Osteoblast (primary cell): ENCODE measurements at places on chromosomes 3 and 15. TPM values are rescaled to one million over a fixed set of nuclear protein-coding genes. Genes with fewer than 3 reads are reported as not detected.
A peak's percentile ranks its signal among the peaks of the same experiment; 100 is the strongest.

DNA sequence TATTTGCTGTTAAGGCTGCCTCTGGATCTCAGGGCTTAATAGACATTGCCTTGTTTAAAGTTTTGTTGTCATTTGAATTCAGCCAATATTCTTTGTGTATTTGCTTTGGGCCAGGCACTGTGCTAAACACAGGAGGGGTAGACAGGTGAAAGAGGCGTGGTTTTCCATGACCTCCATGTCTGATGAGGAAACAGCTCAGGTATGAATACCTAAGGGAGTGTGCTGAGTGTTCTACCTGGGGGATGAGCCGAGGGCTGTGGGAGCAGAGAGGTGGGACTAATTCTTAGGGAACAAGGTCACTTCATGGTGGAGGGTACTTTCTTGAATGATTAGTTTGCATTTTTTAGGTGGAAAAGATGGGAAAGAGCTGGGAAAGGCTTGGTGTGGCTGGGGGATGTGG lies 108.2 kb downstream of the THSD4 start:
- DNase-seq = no peak

GRCh38 chr3:125480656-125481374 lies 39.2 kb downstream of the SNX4 start:
- DNase-seq = peak; percentile 85

The TFG gene
- total RNA-seq = 81.4 and 89.0 TPM in 2 replicates

DNA sequence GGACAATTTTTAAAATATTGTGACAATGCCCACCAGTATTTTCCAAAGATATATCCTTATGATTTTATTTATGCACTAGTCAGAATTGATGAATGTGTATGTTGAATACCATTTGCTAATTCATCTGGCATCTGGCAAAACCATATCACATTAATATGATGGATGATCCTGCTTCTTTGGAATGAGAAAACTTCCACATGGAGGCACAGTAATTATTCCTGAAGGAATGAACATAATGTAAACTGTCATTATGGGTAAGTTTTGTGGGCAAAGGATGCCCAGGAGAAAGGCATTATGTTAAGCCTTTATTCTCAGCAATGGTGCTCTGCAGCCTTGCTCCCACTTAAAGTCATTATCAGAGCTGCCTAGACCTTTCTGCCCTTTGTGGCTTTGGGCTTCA lies 113.0 kb upstream of the MME start:
- DNase-seq = no peak

DNA sequence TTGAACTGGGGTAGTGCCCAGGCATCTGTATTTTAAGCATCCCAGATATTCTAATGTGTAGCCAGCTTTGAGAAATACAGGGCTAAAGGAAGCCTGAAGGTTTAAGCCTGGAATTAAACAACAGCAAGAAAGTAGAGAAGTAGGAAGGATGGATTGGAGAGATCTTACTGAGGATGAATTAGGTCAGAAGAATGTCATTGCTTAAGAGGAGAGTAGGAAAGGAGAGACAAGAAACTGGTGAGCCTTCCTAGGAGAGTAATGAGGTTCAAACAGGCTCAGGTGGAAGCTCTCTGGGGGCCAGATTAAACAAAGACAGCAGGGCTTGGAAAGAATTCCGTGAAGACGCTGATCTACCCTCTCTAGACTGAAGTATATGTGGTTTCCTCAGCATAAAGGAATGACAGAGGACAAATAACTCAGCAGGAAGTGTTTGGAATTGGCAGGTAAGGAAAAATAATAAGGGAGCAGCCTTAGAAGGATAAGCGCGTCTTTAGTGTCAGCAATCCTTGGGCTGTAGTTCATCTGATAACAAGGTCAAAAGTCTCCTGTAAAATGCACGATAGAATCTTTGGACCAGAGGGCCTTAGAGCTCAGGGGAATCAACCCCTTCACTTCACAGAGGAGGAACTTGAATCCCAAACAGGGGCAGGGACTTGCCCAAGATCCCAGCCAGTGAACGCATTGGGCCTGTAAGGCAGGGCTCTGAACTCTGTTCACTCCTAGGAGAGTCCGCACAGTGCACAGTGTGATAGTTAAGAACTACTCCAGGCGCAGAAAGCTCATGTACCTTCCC lies 90.9 kb downstream of the TP63 start:
- DNase-seq = no peak

The TMEM266 gene
- total RNA-seq = not detected in 2 replicates

DNA sequence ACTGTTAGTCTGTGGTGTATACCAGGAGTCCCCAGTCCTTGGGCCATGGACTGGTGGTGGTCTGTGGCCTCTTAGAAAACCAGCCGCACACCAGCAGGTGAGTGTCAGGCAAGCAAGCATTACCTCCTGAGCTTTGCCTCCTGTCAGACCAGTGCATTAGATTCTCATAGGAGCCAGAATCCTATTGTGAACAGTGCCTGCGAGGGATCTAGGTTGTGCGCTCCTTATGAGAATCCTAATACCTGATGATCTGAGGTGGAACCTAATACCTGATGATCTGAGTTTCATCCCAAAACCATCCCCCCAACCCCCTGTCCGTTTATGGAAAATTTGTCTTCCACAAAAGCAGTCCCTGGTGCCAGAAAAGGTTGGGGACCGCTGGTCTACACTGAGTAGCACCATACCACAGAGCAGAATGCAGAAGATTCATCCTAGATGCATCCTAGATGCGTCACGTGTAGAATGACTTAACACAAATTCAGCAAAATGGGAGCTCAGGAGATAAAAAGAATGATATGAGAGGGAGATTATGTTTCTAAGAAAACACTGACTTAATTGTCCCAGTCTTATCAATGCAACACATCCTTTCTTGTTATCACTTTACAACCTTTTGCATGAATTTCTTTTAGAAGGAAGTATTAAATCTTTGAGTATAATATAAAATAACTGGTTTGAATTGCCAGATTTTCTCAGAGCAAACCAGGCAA lies 28.5 kb downstream of the SELENOT start:
- DNase-seq = no peak

GRCh38 chr15:80744826-80745225 lies 34.3 kb upstream of the CEMIP start:
- DNase-seq = peak; percentile 66

- peak; percentile 82 for DNase-seq
Observed at GRCh38 chr15:65303687-65304380, 643 bp upstream of the RNU5B-1 start.

GRCh38 chr3:124995460-124995994 lies 60.3 kb downstream of the HEG1 start:
- no peak for DNase-seq

- no peak for DNase-seq
Observed at GRCh38 chr15:78301326-78301725, 1.9 kb upstream of the SKIC8 start.

The GOLGA6B gene
- not detected in 2 replicates for total RNA-seq

The CCDC39 gene
- not detected in 2 replicates for total RNA-seq

- DNase-seq = no peak
Observed at GRCh38 chr15:46644501-46645481, 1010.0 kb downstream of the SQOR start.

The ANKRD34C gene
- total RNA-seq = not detected in 2 replicates

The SLC2A2 gene
- not detected in 2 replicates for total RNA-seq

- DNase-seq = no peak
Observed at GRCh38 chr15:28984421-28985315, 98.9 kb downstream of the APBA2 start.

DNA sequence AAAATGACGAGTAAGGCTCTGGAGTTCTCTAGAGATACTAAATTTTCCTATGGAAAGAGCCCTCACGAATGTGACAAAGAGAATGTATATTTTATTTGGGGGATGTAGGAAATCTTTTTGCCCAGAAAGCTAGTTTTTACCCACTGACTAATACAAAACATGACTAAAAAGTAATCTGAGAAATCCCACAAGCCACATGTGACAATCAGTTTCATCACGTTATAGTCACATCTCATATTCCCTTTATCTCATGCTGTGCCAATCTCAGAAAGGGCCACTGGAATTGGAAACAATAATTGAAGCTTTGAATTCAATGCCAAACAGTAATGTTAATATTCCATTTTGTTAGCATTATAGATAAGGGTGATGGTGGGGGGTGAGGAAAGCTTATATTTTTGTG lies 509.0 kb upstream of the GOLIM4 start:
- DNase-seq = no peak

DNA sequence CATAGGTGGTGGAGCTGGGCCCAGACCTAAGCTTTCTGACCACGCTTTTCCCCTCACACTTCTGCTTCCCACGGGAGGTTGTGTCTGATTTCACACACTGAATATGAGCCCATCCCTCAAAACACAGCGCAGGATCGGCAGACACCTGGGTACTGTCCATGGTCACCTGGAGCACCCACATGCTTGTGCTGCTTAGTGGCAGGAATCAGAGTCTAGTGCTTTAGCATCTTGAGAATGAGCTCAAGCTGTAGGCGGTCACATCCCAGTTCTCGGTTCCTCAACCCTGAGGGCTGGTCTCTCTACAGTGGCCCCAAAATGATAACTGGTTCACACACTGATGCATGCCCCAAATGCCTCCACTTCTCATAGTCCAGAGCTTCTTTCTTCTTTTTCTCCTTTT lies 111.0 kb downstream of the SEMA5B start:
- peak; percentile 48 for DNase-seq

The CISH gene
- total RNA-seq = 1.1 and 1.2 TPM in 2 replicates

DNA sequence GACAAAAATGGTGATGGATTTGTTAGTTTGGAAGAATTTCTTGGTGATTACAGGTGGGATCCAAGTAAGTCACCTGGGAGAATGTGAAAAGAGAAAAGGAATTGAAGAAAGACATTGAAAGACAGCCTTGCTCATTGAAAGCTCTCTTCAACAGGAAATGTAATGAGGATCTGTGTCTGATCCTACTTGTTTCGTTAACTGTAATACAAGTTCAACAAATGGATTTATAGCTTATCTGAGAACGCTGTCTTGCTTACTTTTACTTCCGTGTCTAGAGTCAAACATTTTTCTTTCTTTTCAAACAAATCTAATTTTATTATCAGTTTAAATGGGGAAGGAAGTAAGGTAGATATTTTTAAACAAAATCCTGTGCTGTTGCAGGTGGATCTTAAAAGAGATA lies 15.9 kb downstream of the RCN2 start:
- no peak for DNase-seq

- no peak for DNase-seq
Observed at GRCh38 chr3:171257251-171258203, 202.7 kb downstream of the TNIK start.

GRCh38 chr3:125280668-125281361 lies 68.3 kb upstream of the SLC12A8 start:
- no peak for DNase-seq

- peak; percentile 84 for DNase-seq
Observed at GRCh38 chr15:80803580-80804525, 24.7 kb downstream of the CEMIP start.

GRCh38 chr3:32780735-32781210 lies 37.0 kb upstream of the TRIM71 start:
- peak; percentile 66 for DNase-seq

DNA sequence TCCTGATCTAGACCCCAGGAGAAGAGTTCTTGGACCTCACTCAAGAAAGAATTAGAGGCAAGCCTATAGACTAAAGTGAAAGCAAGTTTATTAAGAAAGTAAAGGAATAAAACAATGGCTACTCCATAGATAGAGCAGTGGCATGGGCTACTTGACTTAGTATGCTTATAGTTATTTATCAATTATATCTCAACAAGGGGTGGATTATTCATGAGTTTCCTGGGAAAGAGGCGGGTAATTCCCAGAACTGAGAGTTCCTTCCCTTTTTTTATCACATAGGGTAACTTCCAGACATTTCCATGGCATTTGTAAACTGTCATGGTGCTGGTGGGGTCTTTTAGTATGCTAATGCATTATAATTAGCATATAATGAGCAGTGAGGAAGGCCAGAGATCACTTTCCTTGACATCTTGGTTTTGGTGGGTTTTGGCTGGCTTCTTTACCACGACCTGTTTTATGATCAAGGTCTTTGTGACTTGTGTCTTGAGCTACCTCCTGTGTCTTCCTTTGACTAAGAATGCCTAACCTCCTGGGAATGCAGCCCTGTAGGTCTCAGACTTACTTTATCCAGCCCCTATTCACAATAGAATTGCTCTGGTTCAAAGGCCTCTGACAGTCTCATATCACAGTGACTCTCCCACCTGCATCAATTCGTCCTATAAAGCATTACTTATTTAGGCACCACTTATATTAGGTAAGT lies 35.3 kb upstream of the PLSCR2 start:
- DNase-seq = no peak

- peak; percentile 91 for DNase-seq
Observed at GRCh38 chr3:36714343-36715086, 49.8 kb downstream of the DCLK3 start.

The PLSCR5 gene
- total RNA-seq = not detected in 2 replicates

DNA sequence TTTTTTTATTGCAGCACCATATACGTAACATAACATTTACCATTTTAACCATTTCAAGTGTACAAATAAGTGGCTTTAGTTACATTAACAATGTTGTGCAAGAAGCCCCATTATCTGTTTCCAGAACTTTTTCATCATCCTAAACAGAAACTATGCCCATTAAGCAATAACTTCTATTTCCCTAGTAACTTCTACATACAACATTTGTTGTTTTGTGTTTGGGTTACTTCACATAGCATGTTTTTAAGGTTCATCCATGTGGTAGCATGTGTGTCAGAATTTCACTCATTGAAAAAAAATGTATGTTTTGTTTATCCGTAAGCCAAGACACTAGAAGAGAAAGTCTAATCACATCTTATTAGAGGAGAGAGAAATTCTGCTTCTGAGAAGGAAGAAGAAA lies 450.5 kb upstream of the PDZRN3 start:
- DNase-seq = no peak

- peak; percentile 96 for DNase-seq
Observed at GRCh38 chr15:66619152-66619903, 53.5 kb upstream of the LCTL start.

The SEMA5B gene
- total RNA-seq = not detected in 2 replicates

The FAM3D gene
- total RNA-seq = not detected in 2 replicates

The DNAJA4 gene
- total RNA-seq = 2.1 and 2.2 TPM in 2 replicates

- DNase-seq = no peak
Observed at GRCh38 chr15:65841121-65841930, 28.0 kb upstream of the RAB11A start.

- peak; percentile 23 for DNase-seq
Observed at GRCh38 chr3:155217591-155217990, 75.9 kb downstream of the STRIT1 start.

DNA sequence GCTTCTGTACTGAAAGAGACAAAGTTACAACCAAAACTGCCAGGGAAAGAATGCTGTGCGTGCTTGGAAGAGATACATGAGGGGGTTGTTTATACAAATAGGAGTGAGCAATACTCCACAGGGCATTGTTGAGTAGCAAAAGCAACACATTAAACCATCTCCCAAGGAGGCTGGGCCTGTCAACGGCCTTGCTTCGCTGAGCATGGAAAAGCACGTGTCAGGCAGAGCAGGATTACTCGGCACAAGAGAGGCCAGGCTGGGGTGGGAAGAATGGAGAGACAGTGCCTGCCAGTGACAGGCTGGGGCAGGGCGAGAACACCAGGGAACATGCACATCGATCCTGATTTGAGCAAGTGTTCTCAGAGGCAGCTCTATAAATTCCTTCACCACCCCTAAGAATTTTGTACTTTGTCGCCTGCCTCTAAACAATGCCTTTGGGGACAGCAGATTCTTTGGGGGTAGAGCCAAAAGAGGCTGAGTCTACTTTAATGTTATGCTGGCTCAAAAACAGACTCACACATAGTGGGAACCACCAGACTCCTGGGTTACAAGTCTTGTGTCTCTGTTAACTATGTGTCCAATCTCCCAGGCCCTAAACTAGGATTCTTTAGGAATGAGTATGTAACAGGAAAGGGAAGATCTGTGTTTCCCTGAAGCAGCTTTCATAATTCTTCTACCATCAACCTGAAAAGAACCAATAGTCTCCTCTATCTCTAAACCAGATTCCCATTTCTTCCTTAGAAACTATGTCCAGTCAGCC lies 67.2 kb downstream of the LIPC start:
- DNase-seq = peak; percentile 86

The CHRM5 gene
- under 0.01 TPM in 2 replicates for total RNA-seq

The THBS1 gene
- 6,477 and 8,941 TPM in 2 replicates for total RNA-seq
